ENCODE measurements at places on chromosomes 11 and 22.

GRCh38 chr11:60970369-60970774, 1.1 kb upstream of the CD6 start:
- no peak for DNase-seq

GRCh38 chr11:34585735-34586487, 35.0 kb upstream of the EHF start:
- DNase-seq: peak; percentile 62

DNA sequence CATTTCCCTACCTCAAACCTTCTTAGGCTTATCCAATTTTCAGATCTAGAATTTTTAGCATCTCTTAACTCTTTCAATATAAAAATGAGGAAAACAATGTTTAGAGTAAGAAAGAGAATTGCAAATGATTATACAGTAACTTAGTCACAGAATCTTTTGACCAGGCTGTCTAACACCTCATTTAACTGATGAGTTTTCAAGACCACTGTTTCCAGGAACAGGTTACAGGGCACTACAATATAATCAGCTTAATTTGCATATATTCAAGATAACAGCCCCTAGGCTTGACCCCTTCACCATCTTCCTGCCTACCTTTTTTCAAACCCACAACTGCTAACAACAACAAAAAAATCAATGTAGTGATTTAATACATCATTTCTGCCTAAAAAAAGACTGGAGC, 12.7 kb downstream of the NUMA1 start:
- no peak for DNase-seq

- DNase-seq: no peak
Observed at GRCh38 chr11:43756575-43756974, 76.0 kb downstream of the HSD17B12 start.

DNA sequence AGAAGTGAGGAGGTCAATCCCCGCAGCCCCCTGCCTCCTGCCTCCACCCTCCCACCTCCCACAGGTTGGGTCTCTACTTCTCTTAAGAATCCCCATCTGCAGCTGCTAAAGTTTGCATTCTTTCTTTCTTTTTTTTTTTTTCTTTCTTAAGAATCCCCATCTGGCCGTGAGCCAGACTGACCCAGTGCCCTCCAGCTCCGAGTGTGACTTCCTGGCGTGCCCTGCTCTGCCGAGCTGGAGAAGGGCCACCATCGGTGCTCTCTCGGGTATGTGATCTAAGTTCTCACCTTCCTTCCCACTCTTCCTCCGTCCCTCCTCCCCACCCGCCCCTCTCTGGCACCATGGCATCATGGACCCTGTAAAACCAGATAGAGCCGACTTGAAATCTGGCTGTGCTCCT, 66.7 kb upstream of the LMO1 start:
- no peak for DNase-seq

GRCh38 chr11:87374038-87374807, 336.5 kb downstream of the TMEM135 start:
- no peak for DNase-seq

DNA sequence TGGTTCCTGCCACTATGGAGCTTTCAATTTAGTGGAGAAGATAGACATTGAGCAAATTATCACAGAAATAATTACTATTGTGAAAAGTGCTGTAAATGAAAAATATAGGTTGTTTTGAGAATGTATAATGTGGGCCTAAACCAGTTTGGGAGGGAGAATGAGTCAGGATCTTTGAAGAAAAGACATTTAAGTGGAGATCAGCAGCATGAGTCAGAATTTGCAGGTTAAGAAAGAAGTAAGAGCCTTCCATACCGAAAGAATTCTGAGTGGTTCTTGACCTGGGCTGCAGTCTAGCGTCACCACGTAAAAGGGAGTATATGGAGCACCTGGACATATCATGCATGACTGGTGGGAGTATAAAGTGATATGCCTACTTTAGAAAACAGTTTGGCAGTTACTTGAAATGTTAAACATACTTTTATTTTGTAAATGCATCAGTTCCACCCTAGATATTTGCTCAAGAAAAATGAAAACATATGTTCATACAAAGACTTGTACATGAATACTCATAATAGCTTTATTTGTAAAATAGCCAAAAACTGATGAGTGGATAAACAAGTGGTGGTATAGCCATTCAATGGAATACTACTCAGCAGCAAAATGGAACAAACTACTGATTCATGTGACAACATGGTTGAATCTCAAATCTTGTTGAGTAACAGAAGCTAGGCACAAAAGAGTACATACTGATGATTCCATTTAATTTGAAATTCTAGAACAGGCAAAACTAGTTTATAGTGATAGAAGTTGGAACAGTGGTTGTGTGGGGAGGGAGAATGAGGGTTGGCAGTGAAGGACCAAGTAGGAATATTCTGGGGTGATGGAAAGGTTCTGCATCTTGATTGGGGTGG, 99.2 kb downstream of the STIM1 start:
- no peak for DNase-seq

GRCh38 chr11:119664063-119664572, 64.9 kb downstream of the NECTIN1 start:
- peak; percentile 63 for DNase-seq

- no peak for DNase-seq
Observed at GRCh38 chr22:49825436-49825835, 2.2 kb downstream of the BRD1 start.

DNA sequence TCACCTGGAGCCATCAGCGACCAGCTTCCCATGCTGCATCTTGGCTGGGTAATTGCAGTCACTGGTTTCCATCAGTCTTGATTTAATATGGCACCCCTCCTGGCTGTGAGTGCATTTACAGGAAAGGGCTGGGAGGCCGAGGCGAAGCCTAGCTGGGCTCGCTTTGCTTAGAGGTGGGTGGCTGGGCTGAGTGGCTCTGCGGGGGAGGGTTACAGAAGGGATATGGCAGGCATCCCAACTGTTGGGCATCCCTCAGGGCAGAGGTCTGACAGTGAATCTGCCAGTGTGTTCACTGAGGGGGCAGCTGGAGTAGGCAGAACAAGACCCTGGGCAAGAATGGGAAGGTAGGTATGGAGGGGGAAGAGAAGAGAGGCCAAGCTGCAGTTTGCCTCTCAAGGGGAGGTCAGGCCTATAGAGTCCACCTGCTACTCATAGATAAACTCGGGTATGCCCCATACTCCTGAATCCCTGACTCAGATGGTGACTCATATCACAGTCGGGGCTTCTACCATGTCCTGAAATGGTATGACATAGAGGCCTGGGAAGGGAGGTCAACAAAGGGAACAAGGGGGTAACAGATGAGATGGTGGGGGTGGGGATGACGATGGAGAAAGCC, 77.5 kb upstream of the PHOX2A start:
- DNase-seq: no peak

DNA sequence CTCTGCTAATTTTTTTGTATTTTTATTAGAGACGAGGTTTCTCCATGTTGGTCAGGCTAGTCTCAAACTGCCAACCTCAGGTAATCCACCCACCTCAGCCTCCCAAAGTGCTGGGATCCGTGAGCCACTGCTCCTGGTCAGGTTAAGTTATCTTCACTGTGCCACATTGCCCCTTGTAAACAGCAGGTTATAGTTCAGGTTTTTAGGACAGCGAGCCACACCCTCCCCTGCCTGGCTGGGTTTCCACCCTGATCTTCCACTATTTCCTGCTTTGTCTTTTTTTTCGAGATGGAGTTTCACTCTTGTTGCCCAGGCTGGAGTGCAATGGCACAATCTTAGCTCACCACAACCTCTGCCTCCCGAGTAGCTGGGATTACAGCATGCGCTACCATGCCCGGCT, 16.1 kb downstream of the ACO2 start:
- DNase-seq: no peak

GRCh38 chr11:69127081-69127850, 28.5 kb upstream of the SMIM38 start:
- no peak for DNase-seq

DNA sequence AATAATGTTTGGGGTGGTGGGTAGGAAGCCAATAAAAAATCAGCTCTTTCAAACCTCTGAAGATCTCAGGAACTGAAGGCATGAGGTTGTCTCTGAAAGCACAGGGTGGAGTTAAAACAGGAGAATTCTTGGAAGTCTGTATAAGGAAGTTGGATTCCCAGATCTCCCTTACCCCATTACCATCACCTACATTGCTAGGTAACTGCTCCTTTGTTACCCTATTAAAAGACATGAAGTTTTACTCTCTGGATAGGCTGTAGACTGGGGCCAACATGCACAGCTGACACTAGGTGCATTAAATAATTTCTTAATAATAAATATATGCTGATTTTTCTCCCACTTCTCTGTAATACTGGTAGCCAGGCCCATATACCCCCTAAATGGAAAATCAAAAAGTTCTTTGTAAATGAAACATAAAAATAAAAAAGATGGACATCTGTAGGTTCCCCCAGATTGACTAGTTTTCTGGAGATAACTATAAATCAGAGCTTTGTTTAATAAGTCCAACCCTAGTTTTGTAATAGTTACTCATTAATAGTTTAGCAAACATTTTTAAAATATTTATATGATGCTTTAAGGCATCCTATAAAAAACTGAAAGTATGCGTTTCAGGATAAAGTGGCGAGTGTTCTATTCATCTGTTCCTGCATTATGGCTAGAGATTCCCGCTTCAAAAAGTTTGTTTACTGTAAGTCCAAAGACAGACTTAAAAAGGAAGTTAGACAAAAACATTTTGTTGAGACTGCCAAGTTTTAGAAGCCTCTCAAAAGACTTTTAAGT, 63.8 kb downstream of the KIF18A start:
- DNase-seq: no peak
